Upper lobe of left lung (tissue), 6 donors: ENCODE measurements at places on chromosomes 12 and 14. TPM values are rescaled to one million over a fixed set of nuclear protein-coding genes. Genes with fewer than 3 reads are reported as not detected.
A peak's percentile ranks its signal among the peaks of the same experiment; 100 is the strongest.

RD3L gene
- total RNA-seq, result not detected

CCDC88C gene
- total RNA-seq, result 34.8 TPM

DNA sequence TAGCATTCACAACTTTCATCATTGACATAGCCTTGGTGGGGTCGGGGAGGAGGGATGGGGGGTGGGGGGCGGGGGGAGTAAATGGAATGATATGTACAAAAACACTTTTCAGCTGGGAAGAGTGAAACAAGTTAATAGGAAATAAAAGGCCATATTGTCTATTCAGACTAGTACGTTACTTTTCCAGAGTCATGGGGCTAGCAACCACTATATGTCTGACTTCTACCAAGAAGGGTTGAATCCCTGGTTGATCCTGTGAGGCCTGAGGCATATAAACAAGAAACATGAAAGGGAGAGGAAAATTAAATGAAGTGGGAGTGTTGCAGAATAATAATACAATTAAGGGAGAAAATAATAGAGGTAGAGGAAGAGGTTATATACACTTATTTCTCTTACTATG, 225.5 kb downstream of the ERC1 start:
- H3K36me3 ChIP-seq, result no peaks in the 10 kb centered on the region
- DNase-seq, result no peak
- peak overlapping the region; percentile 38 for H3K27ac ChIP-seq
- peaks cover 43% of the 10 kb centered on the region for H3K4me1 ChIP-seq
- H3K4me3 ChIP-seq, result no peak overlapping the region
- H3K27me3 ChIP-seq, result no peaks in the 10 kb centered on the region

GRCh38 chr12:115835445-115835844, 442.0 kb downstream of the MED13L start:
- no peak overlapping the region for H3K4me3 ChIP-seq
- no peaks in the 10 kb centered on the region for H3K27me3 ChIP-seq
- H3K27ac ChIP-seq, result no peak overlapping the region
- H3K4me1 ChIP-seq, result no peaks in the 10 kb centered on the region
- no peaks in the 10 kb centered on the region for H3K36me3 ChIP-seq

GRCh38 chr14:91947475-91948184, at the start of gene FBLN5:
FBLN5 (minus strand) TSS chr14:91947694; CDS start chr14:91947229, 465 bp downstream.
- DNase-seq, result peak; percentile 63
- peak within 1 kb of the TSS; percentile 79 for H3K27ac ChIP-seq
- no peaks in the 10 kb centered on the region for H3K36me3 ChIP-seq
- peak within 1 kb of the TSS; percentile 65 for H3K4me3 ChIP-seq

GRCh38 chr14:88229428-88229827, 93.6 kb downstream of the KCNK10 start:
- no peak overlapping the region for H3K27ac ChIP-seq
- no peak for DNase-seq
- no peak overlapping the region for H3K4me3 ChIP-seq
- H3K27me3 ChIP-seq, result no peaks in the 10 kb centered on the region
- H3K36me3 ChIP-seq, result no peaks in the 10 kb centered on the region
- H3K4me1 ChIP-seq, result no peaks in the 10 kb centered on the region

NFATC4 gene
- 15.1 TPM for total RNA-seq

GRCh38 chr12:96398424-96399119, 1.7 kb downstream of the CDK17 start:
- no peak for DNase-seq
- H3K36me3 ChIP-seq, result no peaks in the 10 kb centered on the region
- H3K4me3 ChIP-seq, result peak overlapping the region; percentile 88
- H3K27me3 ChIP-seq, result no peaks in the 10 kb centered on the region

DNA sequence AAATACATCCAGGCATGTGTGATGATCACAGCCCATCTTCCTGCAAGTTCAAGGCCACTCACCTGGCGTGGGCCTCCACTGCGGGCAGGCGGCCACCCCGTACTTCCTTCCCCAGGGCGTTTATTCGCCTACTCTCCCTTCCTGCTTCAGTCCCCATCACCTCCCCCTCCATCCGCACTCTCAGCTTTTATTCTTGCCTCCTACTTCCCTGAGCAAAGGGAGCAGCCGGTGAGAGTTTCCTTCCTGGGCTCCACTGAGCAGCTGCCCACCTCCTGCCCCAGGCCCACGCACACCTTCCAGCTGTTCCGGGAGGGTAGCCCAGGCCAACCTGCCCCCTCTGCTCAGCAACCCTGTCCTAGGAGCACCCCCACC, 4.1 kb downstream of the CYP46A1 start:
- no peaks in the 10 kb centered on the region for H3K27me3 ChIP-seq
- H3K4me1 ChIP-seq, result peaks cover 9% of the 10 kb centered on the region
- no peaks in the 10 kb centered on the region for H3K36me3 ChIP-seq
- no peak overlapping the region for H3K4me3 ChIP-seq

GRCh38 chr14:36505181-36505815, 14.7 kb downstream of the NKX2-1 start:
- H3K4me1 ChIP-seq, result peaks cover 4% of the 10 kb centered on the region
- peak overlapping the region; percentile 93 for H3K27ac ChIP-seq
- peak; percentile 91 for DNase-seq
- peak overlapping the region; percentile 9 for H3K4me3 ChIP-seq
- H3K36me3 ChIP-seq, result no peaks in the 10 kb centered on the region
- H3K27me3 ChIP-seq, result no peaks in the 10 kb centered on the region

DNA sequence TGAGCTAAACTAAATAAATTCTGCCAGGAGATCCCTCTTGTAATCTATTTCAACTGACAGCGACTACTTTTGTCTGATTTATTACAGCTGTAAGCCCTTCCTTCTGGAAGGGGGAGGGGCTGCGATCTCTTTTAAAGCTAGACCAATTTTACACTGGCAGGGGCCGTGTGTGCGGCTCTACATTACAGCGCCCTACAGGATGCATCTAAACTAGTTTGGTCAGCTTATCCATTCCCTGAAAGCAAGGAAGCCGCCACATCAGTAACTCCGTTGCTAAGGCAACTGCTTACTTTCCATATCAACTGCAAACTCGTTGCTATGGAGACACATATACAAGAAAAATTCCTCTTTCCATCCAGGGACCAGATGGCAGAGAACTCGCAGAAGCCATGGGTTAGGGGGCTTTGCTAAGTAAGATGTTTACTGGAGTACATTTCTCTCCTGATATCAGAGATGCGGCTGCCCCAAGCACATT, 17.4 kb downstream of the FOXN3 start:
- no peak overlapping the region for H3K27ac ChIP-seq
- H3K4me3 ChIP-seq, result no peak overlapping the region
- no peaks in the 10 kb centered on the region for H3K27me3 ChIP-seq
- DNase-seq, result no peak
- H3K36me3 ChIP-seq, result no peaks in the 10 kb centered on the region

CLEC1B gene
- total RNA-seq, result 1.1 TPM

GRCh38 chr12:84874125-84874824, 38.3 kb downstream of the SLC6A15 start:
- DNase-seq, result no peak
- no peak overlapping the region for H3K4me3 ChIP-seq
- no peaks in the 10 kb centered on the region for H3K36me3 ChIP-seq

DNA sequence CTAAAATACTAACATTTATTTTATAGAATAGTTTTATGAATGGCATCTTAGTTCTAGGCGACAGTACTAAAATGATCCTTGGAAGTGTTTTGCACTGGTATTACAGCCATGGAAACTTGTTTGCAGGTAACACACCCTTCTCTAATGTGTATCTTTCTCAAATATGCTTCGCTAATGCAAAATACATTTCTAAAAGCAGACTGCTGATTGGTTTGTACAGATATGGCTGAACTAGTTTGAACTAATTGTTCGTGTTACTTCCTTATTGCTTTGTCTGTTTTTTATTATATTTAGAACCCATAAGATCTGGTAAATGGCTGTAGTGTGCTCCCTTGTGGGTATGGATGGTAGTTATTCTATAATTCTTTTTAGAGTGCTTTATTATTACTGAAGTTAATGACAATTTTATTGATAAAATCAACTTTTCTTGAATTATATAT, 53.0 kb downstream of the ATF7IP start:
- peak overlapping the region; percentile 13 for H3K4me3 ChIP-seq
- H3K27me3 ChIP-seq, result no peaks in the 10 kb centered on the region
- no peak for DNase-seq
- H3K36me3 ChIP-seq, result peaks cover 3% of the 10 kb centered on the region

DNA sequence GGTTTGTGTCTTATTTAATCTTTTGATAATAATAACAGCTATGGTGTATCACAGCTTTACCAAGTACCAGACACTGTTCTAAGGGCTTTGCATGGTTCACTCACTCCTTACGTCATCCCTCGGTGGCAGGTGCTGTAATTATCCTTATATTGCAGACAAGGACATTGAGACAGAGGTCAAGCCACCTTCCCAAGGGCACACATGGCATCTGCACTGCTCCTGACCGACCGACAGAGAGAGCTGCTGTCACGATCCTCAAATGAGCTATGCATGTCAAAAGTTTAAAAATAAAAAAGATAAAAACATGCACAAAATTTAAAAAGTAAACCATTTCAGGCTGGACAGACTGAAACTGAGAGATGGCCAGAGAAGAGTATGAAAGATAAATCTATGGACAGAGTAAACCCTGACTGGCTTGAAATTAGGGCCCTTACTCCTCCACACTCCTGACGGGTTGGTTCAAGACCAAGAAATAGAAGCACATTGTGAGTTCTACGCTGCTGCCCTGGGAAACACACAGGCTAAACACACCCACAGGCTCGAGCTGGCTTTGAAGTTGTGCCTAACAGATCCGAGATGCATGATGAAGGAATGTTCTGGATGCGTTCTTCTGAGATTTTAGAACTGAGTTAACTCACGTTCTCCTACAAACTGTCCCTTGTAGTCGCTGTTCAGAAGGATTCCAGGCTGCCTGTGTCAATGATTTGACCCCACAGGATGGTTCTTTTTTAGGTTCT, 268.7 kb downstream of the ZFP36L1 start:
- peak overlapping the region; percentile 69 for H3K27ac ChIP-seq
- DNase-seq, result no peak
- H3K4me1 ChIP-seq, result peaks cover 56% of the 10 kb centered on the region
- H3K27me3 ChIP-seq, result no peaks in the 10 kb centered on the region

CLECL1 gene
- total RNA-seq, result 0.98 TPM

BHLHE41 gene
- 12.4 TPM for total RNA-seq

DNA sequence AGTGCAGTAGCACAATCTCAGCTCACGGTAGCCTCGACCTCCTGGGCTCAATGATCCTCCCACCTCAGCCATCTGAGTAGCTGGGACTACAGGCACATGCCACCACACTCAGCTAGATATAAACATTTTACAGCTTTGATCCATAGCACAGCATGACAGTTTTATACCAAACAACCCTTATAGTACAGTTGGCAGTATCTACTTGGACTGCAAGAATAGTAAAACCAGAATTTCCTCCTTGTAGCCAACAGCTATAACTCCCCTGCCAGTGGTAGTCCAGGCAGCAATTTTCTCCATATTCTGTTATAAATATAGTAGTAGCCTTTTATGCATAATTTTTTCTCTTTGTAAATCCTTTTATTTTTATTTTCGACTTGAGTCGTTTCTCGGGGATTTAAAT, 317.0 kb downstream of the FUT8 start:
- no peaks in the 10 kb centered on the region for H3K4me1 ChIP-seq
- H3K27me3 ChIP-seq, result no peaks in the 10 kb centered on the region

DNA sequence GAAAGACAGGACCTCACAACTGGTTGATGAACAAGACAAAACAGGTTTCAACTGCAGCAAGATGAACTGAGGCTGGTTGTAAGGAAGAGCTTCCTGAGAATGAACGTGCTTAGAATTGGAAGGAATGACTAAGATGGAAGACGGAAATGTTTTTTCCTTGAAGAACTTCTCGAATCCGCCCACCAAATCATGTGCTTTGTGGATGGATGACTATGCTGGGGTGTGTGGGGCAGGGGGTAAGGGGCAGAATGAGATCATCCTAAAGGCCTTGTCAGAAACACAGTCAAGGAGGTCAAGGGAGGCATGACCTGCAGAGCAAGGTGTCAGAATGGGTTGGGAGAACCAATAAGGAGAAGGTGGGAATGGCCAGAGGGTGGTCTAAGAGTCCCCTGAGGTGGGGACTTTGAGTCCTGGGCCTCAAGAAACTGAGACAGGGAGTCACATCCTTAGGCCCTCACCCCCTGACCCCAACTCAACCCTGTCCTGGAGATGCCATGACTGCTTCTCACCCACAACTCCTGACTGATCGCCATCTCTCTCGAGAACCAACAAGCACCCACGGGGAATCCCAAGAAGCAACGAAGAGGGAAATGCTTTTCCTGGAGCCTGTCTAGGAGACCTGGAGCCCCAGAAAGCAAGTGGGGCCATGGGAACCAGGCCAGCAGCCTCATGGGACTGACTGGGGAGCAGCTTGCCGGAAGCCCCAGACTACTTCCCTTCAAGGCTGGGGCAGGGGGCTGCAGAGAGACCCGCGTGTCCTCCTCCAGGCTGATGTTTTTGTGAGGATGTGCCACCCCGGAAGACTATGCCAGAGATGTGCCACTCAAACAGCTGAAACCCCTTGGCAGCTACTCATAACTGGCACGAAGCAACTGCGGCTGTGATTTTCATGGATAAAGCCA, 84.0 kb downstream of the ACTN1 start:
- no peaks in the 10 kb centered on the region for H3K27me3 ChIP-seq
- no peak for DNase-seq
- no peaks in the 10 kb centered on the region for H3K4me1 ChIP-seq

KCNC2 gene
- total RNA-seq, result not detected

GRCh38 chr12:128978067-128978466, 124.8 kb downstream of the GLT1D1 start:
- no peak overlapping the region for H3K4me3 ChIP-seq
- no peak for DNase-seq
- H3K36me3 ChIP-seq, result no peaks in the 10 kb centered on the region

- H3K4me1 ChIP-seq, result no peaks in the 10 kb centered on the region
- no peaks in the 10 kb centered on the region for H3K27me3 ChIP-seq
- no peak for DNase-seq
- no peak overlapping the region for H3K27ac ChIP-seq
- no peaks in the 10 kb centered on the region for H3K36me3 ChIP-seq
- H3K4me3 ChIP-seq, result no peak overlapping the region
Measured at GRCh38 chr12:32201096-32201495, 94.4 kb downstream of the BICD1 start.

DNA sequence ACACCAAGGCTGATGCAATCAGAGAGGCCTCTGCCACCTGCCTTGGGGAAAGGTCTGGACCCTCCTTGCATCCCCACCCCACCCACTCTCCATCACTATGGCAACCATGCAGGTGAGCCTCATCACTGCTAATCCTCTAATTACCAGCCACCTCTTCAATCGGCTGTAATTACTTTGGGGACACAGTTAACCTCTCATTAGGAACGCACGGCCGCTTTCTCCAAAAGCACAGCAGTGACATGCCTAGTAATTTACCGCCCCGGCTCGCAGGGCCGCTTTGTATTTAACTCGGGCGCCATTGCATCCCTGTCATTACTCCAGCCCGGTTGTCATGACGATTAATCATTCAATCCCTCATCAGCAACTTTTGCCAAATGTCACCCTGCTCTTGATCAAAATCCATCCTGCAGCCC, 36.3 kb upstream of the FAM222A start:
- H3K27ac ChIP-seq, result no peak overlapping the region
- H3K27me3 ChIP-seq, result no peaks in the 10 kb centered on the region
- DNase-seq, result no peak

DNA sequence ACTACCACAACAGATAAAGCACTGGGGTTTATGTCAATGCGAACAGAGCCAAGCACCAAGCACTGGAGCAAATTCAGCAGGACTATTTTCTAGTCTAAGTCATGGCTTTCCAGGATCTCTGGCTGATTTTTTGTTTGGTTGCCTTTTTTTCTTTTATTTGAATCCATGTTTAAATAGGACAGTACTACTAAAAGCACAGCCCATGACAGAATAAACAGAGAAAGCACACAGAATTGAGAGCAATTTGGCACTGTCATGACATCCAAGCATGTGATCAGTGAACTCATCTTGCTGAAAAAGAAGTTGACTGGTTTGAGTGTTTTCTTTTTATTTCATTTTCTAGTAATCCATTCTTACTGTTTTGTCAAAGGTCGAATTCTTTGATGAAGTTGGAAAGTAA, 23.1 kb upstream of the RERG start:
- no peak overlapping the region for H3K27ac ChIP-seq
- H3K4me3 ChIP-seq, result no peak overlapping the region
- DNase-seq, result no peak
- no peaks in the 10 kb centered on the region for H3K4me1 ChIP-seq
